Epithelial cell of proximal tubule (primary cell): ENCODE measurements at places on chromosomes 7 and 10.

DNA sequence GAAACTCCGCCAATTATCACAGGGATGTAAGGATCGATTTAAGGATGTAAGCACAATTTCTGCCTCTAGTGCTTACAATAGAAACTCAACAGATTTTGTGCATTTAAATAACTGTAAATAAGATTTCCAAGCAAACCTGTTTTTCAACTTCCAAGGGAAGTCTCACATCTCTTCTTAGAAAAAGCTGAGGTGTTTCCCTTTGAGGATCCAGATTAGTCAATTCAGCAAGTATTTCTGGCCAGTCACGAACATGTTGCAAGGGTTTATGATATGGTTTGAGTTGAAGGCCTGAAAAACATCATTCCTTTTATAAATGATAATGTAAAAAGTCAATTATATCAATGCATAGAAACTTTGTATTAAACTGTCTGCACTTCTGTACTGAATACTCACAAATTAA lies 23.9 kb downstream of the KRIT1 start:
- no peak for DNase-seq

DNA sequence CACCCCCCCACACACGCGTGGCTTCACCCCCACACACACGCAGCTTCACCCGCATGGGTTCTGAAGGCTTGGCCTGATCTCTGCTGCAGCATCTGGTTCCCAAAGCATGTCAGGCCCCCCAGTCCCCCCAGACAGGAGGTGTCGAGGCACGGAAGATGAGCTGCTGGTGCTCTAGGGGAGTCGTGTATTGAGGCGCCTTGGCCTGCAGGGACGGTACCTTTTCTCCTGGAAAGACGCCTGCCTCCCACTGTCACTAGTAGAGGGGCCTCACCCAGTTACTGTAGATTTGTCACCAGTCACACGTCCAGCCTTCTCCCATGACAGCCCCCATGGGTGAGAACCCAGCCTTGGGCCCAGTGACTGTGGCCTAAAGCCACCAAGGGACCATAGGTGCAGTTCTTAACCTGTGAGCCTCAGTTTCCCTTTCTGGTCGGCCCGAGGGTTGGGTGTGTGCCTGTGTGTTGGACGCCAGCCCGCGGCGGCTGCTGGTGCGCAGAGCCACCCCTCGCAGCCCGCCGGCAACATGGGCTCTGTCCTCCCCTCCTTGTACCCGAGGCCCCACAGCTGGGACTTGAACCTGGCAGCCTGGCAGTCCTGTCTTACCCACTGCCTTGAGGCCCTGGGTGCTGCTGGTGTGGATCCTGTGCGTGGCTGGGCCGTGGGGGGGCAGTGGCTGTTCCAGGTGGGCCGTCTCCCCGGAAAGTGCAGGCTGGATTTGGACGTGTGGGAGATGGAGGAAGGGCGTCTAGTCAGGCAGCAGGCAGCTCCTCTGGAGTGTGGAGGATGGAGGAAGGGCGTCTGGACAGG lies 81.7 kb downstream of the NKX6-2 start:
- no peak for DNase-seq

DNA sequence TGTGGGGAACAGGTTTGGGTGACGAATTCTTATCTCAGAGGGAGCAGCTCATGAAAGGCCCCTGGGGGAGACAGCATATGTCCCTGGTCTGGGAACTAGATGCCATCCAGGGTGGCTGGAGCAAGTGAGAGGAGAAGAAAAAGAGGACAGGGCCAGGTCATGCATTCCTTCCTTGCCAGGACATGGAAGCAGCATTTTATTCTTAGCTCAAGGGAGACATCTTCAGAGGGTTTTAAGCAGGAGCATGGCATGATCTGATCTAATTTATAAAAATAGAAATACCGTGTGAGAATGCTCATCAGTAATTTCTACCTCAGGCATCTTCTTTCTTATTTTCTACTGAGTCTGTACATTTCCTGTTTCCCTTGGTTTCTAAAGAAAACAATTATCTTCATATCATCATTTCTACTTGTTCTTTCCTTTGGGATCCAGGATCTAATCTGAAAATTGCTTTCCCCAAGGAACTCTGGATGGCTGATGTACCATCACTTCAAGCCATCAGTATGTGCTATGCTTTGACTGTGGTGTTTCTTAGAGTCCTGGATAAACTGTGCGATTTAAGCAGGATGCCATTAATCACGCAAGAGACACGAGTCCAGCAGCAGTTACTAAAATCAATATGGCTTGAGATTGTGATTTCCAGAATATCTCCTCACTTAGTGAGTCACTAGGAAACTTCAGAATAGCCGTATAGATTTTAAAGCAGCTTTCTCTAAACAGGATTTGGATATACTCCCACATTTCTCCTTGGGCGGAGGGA lies 386.2 kb downstream of the GALNT17 start:
- DNase-seq: no peak

GRCh38 chr7:103524042-103524907 lies 78.3 kb upstream of the SLC26A5 start:
- peak; percentile 22 for DNase-seq

- no peak for DNase-seq
Observed at GRCh38 chr7:147033641-147034040, 917.0 kb downstream of the CNTNAP2 start.

GRCh38 chr10:30625080-30625479 lies 4.5 kb downstream of the LYZL2 start:
- DNase-seq: no peak

GRCh38 chr7:129553899-129554461 lies 51.6 kb downstream of the SMKR1 start:
- no peak for DNase-seq
